ENCODE measurements at places on chromosomes 4 and X.

- peak; percentile 65 for DNase-seq
Observed at GRCh38 chrX:42530027-42530426, 247.9 kb downstream of the PPP1R2C start.

- peak; percentile 1 for DNase-seq
Observed at GRCh38 chr4:174522183-174523024, at the start of gene HPGD. Gene HPGD, minus strand, starts transcription at chr4:174522488. Its CDS starts 37 bp downstream, at chr4:174522451.

GRCh38 chr4:87824352-87824751 lies 8.4 kb upstream of the MEPE start:
- DNase-seq = no peak

DNA sequence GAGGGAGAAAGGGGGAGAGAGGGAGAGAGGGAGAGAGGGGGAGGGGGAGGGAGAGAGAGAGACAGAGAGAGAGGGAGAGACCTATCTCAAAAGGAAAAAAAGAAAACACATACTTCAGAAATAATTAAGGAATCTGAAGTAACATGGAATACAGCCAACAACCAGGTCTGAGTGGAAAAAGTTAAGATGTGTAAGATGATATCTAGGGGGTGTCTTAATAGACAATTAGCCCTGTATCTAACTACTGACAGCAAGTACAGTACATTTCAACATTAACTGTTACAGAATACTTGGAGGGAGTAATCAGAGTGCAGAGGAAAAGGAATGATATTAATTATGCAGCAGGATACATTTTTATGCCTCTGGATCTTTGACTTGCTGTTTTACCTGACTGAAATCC lies 22.4 kb downstream of the NUP54 start:
- DNase-seq = no peak

- no peak for DNase-seq
Observed at GRCh38 chr4:163391756-163392155, 48.1 kb downstream of the NPY5R start.

DNA sequence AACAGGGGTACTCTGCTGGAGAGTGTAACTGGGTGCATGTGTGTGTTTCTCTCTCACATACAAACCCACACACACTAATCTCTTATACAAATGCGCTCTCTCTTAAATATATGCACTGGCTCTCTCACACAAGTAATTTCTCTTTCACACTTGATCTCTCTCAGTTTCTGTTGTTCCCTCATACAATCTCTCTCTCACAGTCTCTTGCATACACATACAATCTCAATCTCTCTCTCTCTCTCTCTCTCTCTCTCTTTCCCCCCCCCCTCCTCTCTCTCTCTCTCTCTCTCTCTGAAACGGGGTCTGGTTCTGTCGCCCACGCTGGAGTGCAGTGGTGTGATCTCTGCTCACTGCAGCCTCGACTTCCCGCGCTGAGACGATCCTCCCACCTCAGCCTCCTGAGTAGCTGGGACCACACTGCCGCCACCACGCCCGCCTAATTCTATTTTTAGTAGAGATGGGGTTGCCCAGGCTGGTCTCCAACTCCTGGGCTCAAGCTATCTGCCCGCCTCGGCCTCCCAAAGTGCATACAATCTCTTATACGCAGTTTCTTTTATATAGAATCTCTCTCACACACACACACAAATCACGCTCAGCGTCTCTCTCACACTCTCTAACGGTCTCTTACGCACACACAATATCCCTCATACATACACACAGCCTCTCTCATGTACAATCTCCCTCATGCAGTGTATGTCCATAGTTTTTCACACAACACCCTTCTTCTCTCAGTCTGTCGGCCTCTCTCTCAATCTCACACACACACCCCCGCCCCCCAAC lies 518 bp upstream of the FAM241A start:
- DNase-seq = no peak

DNA sequence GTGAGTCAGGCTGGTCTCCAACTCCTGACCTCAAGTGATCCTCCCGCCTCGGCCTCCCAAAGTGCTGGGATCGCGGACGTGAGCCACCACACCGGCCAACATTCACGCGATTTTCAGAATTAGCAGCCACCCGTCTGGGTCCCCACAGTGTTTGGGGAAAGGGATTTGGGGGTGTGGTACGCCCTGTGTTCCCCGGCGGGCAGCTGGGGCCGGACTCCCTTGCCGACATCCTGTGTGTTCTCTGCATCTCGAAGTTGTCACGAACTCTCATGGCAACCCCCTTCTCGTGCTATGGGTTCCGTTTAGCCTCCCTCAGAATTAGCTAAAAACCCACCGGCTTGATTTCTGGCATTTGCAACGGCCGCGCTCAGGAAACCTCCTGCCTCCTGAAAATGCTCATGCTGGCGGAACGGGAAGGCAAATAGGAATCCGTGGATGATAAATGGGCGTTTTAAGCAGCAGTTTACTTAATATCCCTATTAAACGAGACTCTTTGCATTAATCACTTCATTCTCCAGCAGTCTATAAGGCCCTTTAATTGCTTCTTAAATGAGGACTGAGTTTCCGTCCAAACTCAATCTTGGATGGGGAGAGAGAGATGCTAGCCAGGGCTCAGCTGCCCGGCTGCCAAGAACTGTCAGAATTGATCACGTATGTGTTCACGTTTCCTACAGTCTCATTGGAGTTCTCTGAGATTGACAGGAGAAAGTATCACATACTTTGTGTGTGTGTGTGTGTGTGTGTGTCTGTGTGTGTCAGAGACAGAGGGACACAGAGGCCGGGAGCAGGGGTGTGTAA lies 78.9 kb upstream of the PPP2R3B start:
- DNase-seq = no peak

DNA sequence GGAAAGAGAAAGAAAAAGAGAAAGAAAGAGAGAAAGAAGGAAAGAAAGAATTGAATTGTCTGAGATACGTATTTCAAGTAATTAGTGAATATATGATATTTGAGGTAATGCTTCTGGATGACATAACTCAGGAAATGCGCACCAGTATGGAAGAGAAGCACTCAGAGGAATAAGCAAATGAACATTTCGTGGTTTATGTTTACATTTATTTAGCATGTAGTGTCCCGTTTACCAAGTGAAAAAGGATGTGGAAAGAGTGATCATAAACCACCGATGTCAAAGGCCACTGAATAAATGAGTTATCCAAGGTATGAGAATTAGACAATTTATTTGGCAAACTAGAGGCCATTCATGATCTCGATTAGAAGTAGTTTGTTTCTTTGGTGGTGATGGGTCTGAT lies 200.4 kb downstream of the ARAP2 start:
- DNase-seq = no peak

GRCh38 chrX:125998432-125998831 lies 167.7 kb downstream of the DCAF12L2 start:
- DNase-seq = no peak

GRCh38 chrX:26215869-26216268 lies at the start of gene MAGEB5:
Gene MAGEB5, plus strand, starts transcription at chrX:26216169. Its CDS starts 1,133 bp downstream, at chrX:26217302.
- no peak for DNase-seq

DNA sequence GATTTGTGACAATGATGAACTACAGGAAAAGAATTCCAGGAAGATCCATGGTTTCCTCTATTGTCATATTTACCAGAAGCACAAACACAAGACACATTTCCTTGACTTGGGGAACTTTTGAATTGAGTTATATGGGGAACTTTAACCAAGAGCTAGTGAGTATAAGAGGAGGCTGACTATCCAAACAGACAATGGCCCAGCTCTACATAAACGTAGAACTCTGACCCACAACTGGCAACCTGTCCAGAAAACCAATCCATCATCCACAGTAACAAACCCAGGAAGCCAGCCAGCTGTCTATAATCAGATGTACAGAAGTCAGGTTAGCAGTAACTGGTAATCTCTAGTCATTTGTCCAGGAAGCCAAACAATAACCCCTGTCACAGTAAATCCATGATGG lies 167.0 kb upstream of the CPEB2 start:
- no peak for DNase-seq

DNA sequence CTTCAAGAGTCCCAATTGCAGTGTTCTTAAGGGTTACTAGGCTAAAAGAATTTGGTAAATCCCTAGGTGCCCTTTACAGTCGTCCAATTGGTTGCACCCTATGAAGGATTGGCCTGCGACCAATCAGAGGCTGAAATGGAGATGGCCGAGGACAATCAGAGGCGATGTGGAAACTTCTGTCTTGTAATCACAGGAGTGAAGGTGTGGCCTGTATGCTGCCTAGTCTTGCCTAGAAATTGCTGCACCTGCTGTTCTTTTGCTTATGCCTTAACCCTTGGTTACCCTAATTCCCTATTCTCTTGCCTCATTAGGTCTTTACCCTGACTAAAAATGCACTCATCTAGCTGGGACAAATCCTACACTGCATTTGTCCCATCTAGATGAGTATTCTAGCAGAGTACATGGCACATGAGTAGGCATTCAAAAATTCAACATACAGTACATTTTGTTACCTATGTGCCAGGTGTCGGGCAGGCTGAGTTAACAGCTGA lies 1.0 kb upstream of the DCK start:
- DNase-seq = no peak

DNA sequence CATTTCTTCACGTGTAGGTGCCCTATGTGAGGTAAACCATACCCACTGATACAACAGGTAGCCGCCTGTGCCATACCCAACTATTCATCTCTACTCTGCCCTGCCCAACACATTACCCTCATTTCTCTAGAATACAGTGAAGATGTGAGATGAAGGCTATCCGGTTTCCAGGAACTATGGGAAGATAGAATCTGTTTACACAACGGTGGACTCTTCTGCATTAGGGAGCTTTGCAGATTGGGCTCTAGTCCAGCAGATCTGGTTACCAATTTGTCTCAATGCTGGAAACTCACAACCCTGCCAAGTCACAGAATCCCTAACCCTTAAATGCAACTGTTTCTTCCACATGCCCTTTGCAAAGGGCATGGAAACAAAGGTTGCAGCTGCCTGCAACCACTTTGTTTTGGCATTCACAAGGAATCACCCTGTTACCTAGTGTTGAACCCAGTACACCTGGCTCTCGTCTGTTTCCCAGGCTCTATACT lies 6.4 kb upstream of the SLAIN2 start:
- DNase-seq = no peak

GRCh38 chr4:113674251-113674650 lies 87.3 kb downstream of the CAMK2D start:
- DNase-seq = no peak

- DNase-seq = no peak
Observed at GRCh38 chr4:142713282-142714030, 132.6 kb downstream of the INPP4B start.

DNA sequence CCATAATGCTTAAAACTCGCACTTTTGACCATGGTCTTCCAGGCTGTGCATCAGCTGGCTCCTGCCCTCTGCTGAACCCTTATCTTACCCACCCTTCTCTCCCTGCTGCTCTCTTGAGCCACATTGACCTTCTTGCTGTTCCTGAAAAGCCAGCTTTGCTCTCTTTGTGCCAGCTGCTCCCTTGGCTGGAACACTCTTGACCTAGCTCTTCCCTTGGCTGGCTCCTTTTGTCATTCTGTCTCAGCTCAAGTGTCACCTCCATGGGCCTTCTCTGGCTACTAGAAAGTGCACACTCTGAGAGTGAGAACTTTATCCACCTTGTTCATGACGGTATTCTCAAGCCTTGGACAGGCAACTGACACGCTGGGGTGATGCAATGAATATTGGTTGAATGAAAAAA lies 112.1 kb downstream of the MGST2 start:
- no peak for DNase-seq

- DNase-seq = no peak
Observed at GRCh38 chr4:115790812-115791211, 677.4 kb upstream of the NDST4 start.

DNA sequence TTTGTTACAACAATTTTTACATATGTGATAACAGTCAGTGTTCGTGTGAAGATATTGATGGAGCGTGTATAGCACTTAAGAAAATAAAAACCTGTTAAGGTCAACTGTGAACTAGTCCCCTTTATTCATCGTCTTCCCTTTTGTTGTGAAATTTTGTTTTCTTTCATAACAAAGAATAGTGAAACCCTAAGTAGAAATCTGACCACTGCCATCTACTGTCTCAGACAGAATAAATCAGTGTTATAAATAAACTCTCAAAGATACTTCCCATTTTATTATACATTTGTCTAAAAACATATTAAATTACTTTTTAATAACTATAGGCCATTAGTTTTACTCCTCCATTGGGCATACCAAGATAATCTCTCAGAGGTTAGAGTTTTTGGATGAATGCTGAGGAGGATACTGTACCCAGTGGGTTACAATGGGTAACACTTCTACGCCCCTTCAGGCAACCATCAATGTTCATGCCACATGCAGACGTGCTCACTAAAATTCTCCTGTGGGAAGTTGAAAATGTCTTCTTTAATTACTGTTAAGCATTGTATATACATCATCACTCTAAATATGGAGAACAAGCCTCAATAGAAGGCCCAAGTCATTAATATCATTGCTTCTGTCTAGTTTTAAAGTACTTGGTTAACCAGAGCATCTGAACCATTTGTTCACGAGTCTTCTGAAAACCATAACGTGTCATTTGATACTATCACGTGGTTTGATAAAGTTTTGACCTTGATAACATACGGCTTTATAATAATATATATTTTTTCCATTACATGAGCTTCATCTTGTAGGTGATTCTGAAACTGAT lies 171.2 kb downstream of the TMA16 start:
- DNase-seq = no peak

DNA sequence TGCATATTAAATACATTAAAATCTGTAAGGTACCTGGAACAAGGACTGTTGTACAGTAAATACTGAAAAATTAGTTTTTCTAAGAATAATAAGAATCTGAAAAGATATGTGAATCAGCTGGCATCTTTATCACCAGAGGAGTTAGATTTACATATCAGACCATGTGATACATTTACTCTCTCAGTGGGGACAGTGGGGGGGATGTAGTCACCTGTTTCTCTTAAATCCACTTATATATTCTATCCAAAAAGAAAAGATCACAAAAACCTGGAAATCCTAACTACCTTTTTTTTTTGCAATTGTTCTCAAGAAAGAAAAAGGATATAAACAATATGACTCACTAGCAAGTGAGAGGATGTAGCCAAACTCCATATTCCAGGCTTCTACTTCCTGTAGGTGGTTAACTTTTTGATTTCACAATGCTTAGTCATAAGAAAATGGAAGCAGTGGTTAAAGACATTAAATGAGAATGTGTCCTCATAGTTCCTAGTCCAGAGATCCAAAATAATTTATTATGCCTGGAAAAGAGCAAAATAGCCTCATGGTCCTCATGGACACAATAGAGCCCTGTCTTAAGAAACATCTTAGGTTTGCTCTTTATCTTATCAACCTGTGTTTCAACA lies 22.5 kb upstream of the MYOZ2 start:
- peak; percentile 88 for DNase-seq

GRCh38 chrX:23737413-23737812 lies 5.7 kb downstream of the ACOT9 start:
- DNase-seq = no peak

GRCh38 chrX:40439625-40440532 lies 140.9 kb upstream of the ATP6AP2 start:
- DNase-seq = no peak
